KG1 (cell line): ENCODE measurements at places on chromosomes 7 and 10.

DNA sequence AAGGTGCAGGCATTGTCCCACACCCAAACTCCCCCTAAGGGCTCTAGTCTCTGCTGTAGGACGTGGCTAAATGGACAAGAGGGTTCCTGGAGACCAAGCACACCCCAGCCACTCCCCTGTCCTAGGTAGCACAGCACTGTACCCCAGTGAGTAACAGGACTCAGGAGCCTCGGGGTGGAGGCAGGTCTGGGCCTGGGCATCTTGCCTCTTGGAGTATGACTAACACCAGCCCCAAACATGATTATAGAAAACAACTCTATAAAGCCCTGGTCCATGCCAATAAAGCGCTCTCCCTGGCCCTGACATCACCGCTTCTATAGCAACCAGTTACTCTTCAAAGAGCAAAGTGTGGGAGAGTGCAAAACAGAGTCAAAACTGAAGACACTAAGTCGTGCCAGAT is 195.0 kb downstream of the CALN1 start:
- no peak for DNase-seq

DNA sequence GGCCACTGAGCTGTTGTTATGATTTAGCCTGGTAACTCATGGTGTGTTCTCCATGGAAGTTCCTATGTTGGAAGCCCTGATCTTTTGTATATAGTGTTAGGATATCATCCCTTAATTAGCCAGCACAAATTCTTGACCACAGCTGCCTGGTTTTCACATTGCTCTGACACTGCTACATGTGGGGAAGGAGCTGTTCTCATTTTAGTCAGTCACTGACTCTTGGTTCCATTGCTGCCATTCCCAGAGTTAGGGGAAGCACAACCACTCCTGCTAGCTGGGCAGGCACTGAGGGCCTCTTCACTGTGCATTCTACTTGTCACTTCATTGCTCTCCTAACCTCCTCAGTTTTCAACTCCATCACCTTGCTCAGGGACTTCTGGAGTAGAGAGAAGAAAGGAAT is 98.4 kb upstream of the GJD4 start:
- DNase-seq, result no peak

DNA sequence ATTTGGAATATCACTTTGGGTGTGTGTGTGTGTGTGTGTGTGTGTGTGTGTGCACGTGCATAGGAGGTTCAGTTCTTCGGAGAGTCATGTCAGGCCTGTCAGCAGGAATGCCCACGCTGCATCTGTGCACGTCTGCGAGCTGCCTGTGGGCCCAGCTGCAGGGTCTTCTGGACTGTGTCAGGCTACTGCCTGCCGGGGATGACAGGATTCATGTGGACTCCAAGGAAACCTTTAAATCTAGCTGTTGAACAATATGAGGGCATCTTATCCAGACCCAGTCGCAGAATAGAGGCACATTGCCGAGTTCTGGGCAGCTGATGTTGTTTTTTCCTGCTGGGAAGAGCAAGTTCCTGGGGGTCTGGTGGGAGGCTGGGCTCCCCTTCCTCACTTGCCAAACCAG is 19.0 kb downstream of the AQP1 start:
- no peak for DNase-seq

GRCh38 chr7:45131891-45132290 is 20.4 kb upstream of the TBRG4 start:
- no peak for DNase-seq

GRCh38 chr7:106806556-106806955 is 58.5 kb upstream of the PIK3CG start:
- DNase-seq, result no peak

DNA sequence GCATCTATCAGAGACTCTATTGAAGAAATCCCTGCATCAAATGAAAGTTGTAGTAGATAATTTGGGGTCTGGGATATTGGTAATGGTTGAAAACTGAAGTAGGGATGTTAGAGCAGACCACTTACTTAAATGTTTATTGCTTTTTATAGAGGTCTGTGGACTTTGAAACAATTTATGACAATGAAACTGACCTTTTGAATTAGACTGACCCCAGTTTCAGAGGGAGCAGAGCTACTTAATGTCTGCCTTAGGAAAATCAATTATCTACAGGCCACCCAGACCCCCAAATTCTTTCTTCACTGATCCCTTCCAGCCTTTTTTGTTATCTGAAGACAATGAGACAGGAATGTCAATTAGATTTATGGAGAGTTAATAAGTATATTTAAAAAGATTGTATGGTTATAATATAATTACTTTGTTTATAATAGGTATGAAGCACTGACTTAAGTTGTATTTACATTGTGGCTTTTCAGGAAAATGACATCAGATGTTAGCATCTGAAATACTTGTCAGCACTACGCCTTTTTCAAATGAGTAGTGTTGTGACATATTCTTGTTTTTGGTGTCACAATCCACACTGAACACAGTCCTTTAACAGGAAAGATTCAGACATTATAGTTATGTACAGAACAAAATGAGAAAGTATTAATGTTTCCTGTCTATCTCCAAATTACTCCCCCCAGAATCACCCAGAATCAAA is 13.9 kb downstream of the MGAM2 start:
- no peak for DNase-seq
